ENCODE measurements at places on chromosomes 7 and 10.

GRCh38 chr10:7611909-7612308 lies 54.9 kb downstream of the ITIH5 start:
- DNase-seq: no peak

DNA sequence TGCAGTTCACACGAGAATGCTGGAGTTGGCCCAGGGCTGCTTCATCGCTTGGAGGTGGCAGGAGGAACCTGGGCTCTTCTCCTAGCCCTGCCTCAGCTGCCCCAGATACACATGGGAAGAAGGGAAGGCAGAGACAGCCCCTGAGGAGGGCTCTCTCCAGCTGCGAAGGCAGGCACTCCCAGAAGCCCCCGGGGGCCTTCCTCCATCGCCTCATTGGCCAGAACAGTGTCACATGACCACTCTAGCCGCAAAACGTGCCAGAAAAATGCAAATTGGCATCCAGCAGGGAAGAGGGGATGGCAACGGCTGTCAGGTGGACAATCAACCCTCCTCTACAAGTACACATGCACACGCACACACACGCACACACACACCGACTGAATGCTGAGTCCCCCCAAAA lies 217.8 kb upstream of the FRMD4A start:
- DNase-seq: no peak

GRCh38 chr7:36923943-36924436 lies 199.7 kb upstream of the AOAH start:
- DNase-seq: no peak

DNA sequence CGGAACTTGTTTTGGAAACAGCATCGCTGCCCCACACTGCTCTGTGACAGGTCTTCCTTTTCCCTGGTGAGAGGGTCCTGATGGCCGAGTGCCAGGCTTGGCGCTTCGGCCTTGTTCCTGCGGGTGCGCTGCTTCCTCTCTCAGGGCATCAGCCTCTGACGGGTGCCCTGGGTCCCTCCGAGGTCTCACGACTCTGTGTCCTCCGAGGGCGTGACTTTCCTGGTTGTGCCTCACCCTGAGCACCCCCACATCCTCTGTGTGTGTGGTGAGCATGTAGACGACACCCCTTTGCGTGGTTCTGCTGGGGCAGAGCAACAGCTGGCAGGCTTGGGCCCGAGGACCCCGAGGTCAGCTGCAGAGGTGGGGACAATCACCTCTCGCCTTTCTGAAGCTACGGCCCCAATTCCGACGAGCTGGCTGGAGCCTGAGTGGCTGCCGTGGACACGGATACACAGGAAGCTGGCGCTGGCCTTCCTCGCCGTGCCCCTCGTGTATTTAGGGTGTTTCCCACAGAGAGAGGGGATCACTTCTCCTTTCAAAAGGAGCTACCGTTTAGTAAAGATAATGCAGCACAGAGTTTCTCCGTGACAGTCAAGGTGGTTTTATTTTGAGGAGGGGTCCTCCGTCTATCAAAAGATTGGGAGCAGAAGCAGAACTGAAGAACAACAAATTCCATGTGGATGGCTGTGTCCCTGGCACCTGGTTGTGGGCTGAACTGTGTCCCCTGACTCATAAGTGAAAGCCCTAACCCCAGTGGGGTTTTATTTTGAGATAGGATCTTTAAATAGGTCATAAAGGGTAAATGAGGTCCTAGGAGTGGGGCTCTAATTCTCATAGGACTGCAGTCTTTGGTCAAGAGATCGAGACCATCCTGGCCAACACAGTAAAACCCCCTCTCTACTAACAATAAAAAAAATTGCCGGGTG lies 36.2 kb upstream of the PITRM1 start:
- no peak for DNase-seq

GRCh38 chr10:125840955-125841354 lies 17.6 kb downstream of the BCCIP start:
- no peak for DNase-seq

- DNase-seq: no peak
Measured at GRCh38 chr10:117694190-117694589, 151.6 kb downstream of the EMX2 start.

DNA sequence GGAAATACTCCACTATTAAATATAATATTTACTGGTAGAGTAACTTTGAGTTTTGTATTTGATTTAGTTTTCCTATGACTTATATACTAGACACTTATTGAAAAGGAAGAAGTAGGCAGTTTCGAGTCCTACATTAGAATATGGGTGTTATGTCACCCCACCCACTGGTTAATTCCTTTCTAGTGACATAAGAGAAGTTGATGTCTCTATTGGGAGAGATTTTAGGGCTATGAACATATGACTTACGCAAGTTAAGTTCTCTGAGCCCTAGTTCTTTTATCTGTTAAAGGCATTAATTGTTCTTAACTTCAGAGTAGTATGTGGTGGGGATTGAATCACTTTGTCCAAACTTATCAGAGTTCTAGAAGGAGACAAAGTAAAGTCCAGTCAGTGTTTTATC lies 30.5 kb downstream of the CPED1 start:
- no peak for DNase-seq

DNA sequence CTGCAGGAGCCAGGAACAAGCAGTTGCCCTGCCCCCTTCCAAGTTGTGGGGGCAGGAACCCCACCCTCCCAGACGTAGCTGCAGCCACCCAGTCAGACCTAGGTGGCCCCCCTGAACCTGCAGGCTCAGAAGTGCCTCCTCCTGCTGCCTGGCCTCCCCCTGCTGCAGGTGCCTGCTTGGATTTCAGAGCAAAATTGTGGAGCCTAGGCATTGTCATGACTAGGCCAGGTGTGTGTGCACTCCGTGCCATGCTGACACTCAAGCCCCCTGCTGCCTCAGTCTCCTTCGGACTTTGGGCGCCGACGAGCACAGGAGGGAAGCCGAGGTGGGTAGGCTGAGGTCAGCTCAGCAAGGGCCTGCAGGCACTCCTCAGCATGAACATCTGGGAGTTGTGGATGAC lies 733.9 kb upstream of the ZWINT start:
- DNase-seq: no peak

DNA sequence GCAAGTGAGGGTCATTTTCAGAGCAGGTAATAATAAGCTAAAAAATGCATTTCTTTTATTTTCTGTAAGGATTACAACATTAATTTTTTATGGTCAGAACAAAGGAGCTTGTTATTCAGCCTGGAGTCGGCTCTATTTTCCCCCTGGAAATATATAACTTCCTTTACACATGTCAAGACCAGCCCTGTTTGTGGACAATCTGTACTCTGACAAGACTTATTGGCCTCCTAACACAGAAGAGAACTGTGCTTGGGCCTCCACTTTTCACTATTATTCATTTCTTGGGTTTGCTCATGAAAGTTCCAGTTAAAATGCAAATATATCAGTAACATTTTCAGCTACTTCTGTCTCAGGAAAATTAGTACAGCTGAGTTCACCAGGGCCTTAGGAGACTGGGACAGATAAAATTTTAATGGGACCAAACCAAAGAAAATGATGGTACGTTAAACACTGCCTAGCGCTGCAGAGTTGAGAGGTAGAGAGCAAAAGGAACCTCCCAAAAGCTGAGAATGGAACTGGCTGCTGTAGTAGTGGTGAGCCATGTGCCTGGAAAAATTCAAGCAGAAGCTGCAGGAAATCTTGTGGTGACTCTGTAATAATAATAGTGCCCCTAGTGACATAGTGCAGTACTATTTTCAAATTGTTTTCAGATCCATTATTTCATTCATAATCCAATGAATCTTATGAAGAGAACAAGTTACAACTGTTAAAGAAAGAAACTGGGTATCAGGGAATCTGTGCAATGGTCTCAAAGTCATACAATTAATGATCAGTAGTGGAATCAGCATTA lies 227.2 kb upstream of the KIAA1217 start:
- no peak for DNase-seq

- no peak for DNase-seq
Measured at GRCh38 chr7:41103331-41103730, 599.6 kb downstream of the INHBA start.

- DNase-seq: no peak
Measured at GRCh38 chr10:78813998-78814399, 254.8 kb upstream of the ZMIZ1 start.

- DNase-seq: no peak
Measured at GRCh38 chr10:30047430-30047829, 12.0 kb downstream of the JCAD start.

- DNase-seq: no peak
Measured at GRCh38 chr10:48890888-48891850, 48.5 kb downstream of the LRRC18 start.

- DNase-seq: no peak
Measured at GRCh38 chr7:73779517-73779916, 9.4 kb upstream of the CLDN3 start.

- no peak for DNase-seq
Measured at GRCh38 chr7:50779427-50779826, 3.3 kb downstream of the GRB10 start.

DNA sequence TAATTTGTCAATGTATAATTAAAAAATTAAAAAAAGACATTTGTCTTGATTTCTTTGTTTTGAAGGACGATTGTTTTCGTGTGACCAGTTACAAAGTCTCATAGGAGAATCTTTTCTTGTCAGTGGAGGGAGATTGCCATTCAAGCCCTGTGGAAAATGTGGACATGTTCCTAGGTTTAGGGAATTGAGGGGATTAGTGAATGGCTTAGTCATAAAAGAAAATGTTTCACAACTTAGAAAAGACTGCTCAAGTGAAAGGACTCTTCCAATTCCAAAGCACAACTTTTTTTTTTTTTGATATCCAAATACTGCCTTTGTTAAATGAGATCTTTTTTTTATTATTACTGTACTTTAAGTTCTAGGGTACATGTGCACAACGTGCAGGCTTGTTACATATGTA lies 140.7 kb upstream of the HABP2 start:
- DNase-seq: no peak

DNA sequence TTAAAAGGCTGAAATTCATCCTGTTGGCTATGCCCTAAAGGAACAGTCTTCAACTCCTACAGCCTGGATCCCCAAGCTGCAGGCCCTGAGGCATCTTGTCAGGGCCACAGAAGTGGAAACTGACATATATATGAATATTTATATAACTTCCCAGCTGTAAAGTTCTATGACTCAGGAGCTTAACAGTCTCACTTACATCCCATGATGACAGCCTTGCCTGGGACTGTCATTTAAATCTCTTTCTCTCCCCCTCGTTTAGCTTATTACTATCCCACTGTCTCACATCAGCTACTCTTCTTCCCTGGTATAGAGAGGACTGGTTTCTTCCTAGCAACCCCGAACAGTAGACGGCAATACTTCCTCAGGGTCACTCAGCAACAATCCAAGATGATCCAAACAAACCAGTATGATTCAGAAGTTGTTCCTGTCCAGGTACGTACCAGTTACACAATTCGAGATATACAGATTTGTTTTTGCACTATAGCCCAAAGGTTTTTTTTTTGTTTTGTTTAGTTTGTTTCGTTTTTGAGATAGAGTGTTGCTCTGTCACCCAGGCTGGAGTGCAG lies 22.7 kb downstream of the KIAA1549 start:
- DNase-seq: no peak

DNA sequence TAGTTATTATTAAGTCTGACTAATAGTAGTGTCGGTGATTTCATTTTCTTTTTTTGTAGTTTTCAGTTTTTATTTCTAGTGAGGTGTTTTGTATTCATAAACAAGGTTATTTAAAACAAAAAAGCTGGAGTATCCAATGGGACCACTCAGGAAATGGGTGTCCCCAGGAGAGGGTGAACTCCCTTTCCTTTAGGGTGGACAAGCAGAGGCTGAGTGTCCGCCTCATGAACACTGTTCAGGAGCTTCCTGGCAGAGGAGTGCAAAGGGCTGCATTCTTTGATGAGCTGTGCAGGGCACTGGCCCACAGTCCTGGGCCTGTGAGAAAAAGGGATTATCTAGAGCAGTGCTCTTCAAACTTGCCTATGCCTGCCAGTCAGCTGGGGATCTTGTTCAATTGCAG lies 56.0 kb downstream of the ADAMTS14 start:
- no peak for DNase-seq

GRCh38 chr7:25060487-25061055 lies 64.5 kb downstream of the CYCS start:
- no peak for DNase-seq

DNA sequence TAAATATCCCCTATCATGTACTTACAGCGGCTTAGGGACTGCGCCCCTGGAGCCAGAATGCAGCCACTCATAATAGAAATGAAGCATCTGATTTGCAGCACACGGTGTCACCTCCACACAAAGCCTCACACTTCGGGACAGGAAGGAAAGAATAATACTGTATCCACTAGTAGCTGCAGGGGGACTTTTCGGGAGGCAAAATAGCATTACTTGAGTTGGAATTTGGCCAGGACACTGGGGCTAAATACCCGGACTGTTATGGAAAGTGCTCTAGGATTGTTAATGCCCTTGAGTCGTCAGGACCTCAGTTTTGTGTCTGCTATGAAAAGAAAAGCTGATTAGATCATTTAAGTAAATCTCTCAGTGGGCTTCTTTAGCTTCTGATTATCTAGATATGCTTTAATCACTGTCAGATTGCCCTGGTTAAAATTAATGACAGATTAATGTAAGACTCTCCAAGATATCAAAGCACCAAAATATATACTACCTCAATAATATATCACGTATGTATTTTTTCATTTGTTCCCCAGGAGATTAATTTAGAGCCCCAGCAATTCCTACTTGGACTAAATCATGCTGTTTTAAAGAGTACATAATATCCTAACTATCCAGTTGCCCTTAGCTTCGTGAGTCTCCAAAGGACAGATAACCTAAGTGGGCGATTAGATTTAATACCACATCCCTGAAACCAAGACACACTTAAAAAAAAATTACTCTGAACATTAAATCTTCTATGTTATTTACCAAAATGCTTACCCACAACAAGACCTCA lies 173.0 kb upstream of the NEBL start:
- DNase-seq: no peak

DNA sequence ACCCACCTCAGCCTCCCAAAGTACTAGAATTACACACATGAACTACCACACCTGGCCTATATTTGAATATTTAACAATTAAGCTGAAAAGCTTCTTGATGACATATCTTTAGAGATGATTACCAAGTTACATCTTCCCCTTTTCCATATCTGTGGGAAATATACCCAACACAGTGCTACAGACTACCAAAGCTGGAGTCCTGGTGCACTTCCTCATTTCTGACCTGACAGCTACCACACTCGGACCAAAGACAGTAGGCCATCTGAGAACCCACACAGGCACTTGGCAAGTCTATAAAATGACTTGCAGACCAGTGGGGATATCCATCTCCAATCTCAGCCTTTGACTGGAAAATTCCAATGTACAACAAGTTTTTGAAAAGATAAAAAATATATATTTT lies 270.4 kb upstream of the KLF14 start:
- DNase-seq: no peak

GRCh38 chr7:45682358-45682735 lies 108.2 kb downstream of the ADCY1 start:
- DNase-seq: no peak

GRCh38 chr7:111264111-111264868 lies 173.4 kb downstream of the LRRN3 start:
- no peak for DNase-seq

DNA sequence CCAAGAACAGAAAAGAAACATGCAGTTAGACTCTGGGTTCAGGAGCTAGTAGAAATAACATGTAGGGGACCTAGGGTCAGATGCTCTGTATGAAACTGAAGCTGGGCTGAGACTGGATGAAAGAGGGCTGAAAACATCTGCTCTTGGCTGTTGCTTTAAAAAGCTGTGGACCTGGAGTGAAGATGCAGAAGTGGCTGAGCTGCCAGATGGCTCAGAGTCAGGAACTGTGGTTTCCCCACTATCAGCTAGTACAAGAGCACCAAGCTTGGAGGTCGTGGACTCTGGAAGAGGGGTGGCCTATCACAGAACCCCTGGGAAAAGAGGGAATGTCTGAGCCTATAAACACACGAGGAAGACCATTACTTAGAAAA lies 5.9 kb downstream of the ADK start:
- DNase-seq: no peak

- DNase-seq: no peak
Measured at GRCh38 chr7:158475679-158476052, 112.0 kb downstream of the PTPRN2 start.

GRCh38 chr10:128081222-128081621 lies 45.0 kb downstream of the MKI67 start:
- DNase-seq: no peak

All from stimulated activated naive CD4-positive, alpha-beta T cell (primary cell).